ENCODE measurements at places on chromosomes 5 and 9. TPM values are rescaled to one million over a fixed set of nuclear protein-coding genes. Genes with fewer than 3 reads are reported as not detected.
A peak's percentile ranks its signal among the peaks of the same experiment; 100 is the strongest.

Gene C5orf58
- not detected for total RNA-seq

Gene ZFP37
- 0.81 TPM for total RNA-seq

Gene RAB3C
- total RNA-seq = not detected

Gene ENHO
- not detected for total RNA-seq

Gene FOXD4
- total RNA-seq = 0.52 TPM

Gene PCDHB7
- total RNA-seq = not detected

Gene LRRC19
- total RNA-seq = not detected

Gene MYOZ3
- not detected for total RNA-seq

Gene CEP72
- 34.4 TPM for total RNA-seq

Gene NAIP
- 11.1 TPM for total RNA-seq

Gene TXNDC8
- total RNA-seq = not detected

Gene JMY
- total RNA-seq = 2.1 TPM

Gene PSMB7
- 119 TPM for total RNA-seq

- no peak overlapping the region for H3K27ac ChIP-seq
- no peak overlapping the region for H3K4me3 ChIP-seq
- DNase-seq = no peak
- peaks cover 72% of the 10 kb centered on the region for H3K27me3 ChIP-seq
Measured at GRCh38 chr9:124757616-124758015, 13.5 kb downstream of the NR6A1 start.

- no peaks in the 10 kb centered on the region for H3K4me1 ChIP-seq
- H3K27me3 ChIP-seq = peaks cover 15% of the 10 kb centered on the region
- no peak overlapping the region for H3K27ac ChIP-seq
- no peaks in the 10 kb centered on the region for H3K36me3 ChIP-seq
Measured at GRCh38 chr5:137466889-137467288, 32.2 kb downstream of the SPOCK1 start.

DNA sequence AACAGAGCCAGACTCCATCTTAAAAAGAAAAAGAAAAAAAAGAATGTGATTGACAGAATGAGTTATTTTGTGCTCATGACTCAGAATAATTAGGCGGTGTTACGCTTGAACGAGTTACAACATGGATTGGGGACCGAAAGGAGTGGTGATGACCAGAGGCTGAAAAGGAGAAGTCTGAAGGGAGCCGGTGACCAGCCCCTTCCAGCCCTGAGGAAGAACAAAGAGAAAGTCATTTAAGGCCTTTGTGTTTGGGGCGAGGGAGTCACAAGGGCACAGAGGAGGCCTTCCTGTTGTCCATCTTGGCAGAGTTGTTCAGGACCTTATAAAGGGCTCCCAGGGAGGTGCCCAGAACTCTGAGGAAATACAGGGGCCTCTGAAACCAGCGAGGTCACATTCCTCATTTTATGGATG is 131.6 kb downstream of the GOLPH3 start:
- DNase-seq = no peak
- H3K4me1 ChIP-seq = no peaks in the 10 kb centered on the region
- peak overlapping the region; percentile 8 for H3K27ac ChIP-seq
- no peak overlapping the region for H3K4me3 ChIP-seq
- no peaks in the 10 kb centered on the region for H3K27me3 ChIP-seq

GRCh38 chr5:167653645-167654106 is 637.8 kb upstream of the WWC1 start:
- H3K4me3 ChIP-seq = no peak overlapping the region
- H3K4me1 ChIP-seq = no peaks in the 10 kb centered on the region
- H3K27me3 ChIP-seq = no peaks in the 10 kb centered on the region
- DNase-seq = no peak

GRCh38 chr9:78985084-78985738 is 586.6 kb upstream of the TLE4 start:
- no peaks in the 10 kb centered on the region for H3K36me3 ChIP-seq
- no peak overlapping the region for H3K4me3 ChIP-seq
- H3K4me1 ChIP-seq = no peaks in the 10 kb centered on the region
- no peaks in the 10 kb centered on the region for H3K27me3 ChIP-seq
- DNase-seq = no peak
- H3K27ac ChIP-seq = no peak overlapping the region

- no peaks in the 10 kb centered on the region for H3K4me1 ChIP-seq
- no peak overlapping the region for H3K4me3 ChIP-seq
- no peaks in the 10 kb centered on the region for H3K27me3 ChIP-seq
- no peak overlapping the region for H3K27ac ChIP-seq
Measured at GRCh38 chr9:137924761-137925369, 47.3 kb downstream of the CACNA1B start.

DNA sequence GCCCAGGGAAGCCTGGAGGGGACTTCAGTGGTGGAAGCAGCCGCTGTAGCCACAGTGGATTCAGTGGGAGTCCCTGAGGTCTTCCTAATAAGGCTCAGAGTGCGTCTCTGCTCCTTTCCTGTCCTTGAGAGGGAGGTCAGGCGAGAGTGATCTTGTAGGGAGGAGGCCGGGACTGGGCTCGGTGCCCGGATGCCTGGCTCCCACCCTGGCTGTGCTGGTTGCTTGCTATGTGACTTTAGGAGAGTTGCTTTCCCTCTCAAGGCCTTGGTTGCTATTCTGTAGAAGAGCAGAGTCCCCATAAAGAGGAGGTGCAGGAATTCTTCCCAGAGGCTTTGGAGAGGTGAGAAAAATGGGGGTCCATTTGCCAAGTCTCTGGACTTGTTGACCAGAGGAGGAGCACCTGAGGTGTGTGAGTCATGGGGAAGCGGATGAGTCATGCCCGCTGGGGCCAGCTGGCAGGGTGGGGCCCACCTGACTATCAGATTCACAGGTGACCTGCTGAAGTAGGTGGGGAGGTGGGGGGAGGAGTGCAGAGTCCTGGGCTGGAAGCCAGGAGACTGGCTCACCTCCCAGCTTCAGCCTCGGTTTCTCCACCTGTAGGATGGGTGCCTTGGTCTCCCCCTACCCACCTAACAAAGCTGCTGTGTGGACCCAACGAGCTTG is 13.8 kb downstream of the GSN start:
- no peaks in the 10 kb centered on the region for H3K36me3 ChIP-seq
- H3K27me3 ChIP-seq = no peaks in the 10 kb centered on the region
- DNase-seq = no peak
- H3K4me3 ChIP-seq = no peak overlapping the region
- no peak overlapping the region for H3K27ac ChIP-seq
- peaks cover 18% of the 10 kb centered on the region for H3K4me1 ChIP-seq

- H3K4me3 ChIP-seq = no peak overlapping the region
- H3K36me3 ChIP-seq = no peaks in the 10 kb centered on the region
- no peak overlapping the region for H3K27ac ChIP-seq
- peak; percentile 86 for DNase-seq
- no peaks in the 10 kb centered on the region for H3K27me3 ChIP-seq
- peaks cover 4% of the 10 kb centered on the region for H3K4me1 ChIP-seq
Measured at GRCh38 chr5:170225326-170226128, 7.3 kb upstream of the C5orf58 start.

DNA sequence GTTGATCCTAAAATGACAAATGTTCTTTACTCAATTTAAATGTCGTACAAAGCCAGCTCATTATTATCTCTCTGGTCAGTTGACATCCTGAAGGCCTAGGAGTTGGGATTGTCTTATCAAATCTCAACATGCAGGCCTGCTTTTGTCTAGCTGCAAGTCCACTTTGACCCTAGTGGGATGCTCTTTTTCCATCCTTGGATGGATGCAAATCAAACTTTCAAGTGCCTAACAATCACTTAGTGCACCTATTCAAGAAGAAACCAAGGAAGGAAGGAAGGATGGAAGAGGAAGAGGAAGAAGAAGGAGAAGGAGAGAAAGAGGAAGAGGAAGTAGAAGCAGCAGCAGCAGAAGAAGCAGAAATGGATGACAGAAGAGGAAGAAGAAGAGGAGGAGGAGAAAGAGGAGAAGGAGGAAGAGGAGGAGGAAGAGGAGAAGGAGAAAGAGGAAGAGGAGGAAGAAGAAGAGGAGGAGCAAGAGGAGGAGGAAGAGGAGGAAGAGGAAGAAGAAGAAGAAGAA is 109.6 kb downstream of the PIK3R1 start:
- H3K4me3 ChIP-seq = no peak overlapping the region
- H3K4me1 ChIP-seq = no peaks in the 10 kb centered on the region
- H3K36me3 ChIP-seq = no peaks in the 10 kb centered on the region
- H3K27me3 ChIP-seq = peaks cover 11% of the 10 kb centered on the region

GRCh38 chr5:175603987-175604739 is 53.7 kb upstream of the HRH2 start:
- peaks cover 22% of the 10 kb centered on the region for H3K27me3 ChIP-seq
- H3K36me3 ChIP-seq = no peaks in the 10 kb centered on the region
- peaks cover 5% of the 10 kb centered on the region for H3K4me1 ChIP-seq
- H3K27ac ChIP-seq = no peak overlapping the region
- DNase-seq = no peak

DNA sequence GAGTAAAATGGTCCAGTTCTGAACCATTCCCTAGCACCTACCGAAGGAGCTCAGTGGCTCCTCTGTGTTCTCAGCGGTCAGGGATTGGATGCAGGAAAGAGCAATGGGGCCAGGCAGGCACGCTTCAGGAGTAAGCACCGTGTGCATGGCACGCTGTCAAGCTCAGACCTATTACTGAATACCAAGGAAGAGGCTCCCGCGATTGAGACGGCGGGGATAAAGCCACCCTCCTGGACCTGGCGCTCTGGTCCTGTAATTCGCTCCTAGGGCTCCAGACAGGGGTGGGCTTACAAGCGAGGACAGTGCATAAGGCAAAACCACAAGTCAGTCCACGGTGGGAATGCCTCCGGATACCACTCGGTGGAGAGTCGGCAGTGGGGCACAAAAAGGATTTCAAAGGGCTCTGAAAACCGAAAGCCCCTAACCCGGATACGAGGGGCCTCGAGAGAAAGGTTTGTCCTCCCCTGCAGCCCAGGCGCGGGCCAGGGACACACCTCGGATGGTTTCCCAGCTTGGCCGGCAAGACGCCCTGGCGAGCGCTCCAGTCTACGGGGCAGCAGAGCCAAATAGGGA is 988 bp downstream of the OXCT1 start:
- H3K27me3 ChIP-seq = no peaks in the 10 kb centered on the region
- peaks cover 18% of the 10 kb centered on the region for H3K36me3 ChIP-seq
- peak; percentile 36 for DNase-seq
- H3K4me1 ChIP-seq = peaks cover 57% of the 10 kb centered on the region

DNA sequence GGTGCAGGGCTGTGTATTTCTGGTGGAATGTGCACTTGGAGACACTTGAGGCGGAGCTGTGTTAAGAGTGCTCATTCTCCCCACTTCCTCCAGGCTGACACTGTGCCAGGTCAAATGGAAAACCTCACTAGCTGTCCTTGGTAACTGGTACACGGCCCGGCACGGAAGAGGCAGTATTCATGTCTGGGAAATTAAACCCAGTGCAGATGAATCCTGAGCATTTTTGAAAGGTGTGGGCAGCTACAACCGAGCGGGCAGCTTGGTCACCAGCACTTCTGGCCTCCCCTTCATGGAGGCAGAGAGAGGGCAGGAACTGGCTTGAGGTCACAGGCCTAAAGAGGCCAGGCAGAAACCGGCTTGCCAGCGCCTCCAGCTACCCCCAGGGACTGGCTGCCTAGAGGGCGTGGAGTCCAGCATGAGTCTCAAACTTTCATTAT is 1.6 kb downstream of the CLPTM1L start:
- H3K27me3 ChIP-seq = no peaks in the 10 kb centered on the region
- peaks cover 33% of the 10 kb centered on the region for H3K36me3 ChIP-seq
- no peak for DNase-seq
- H3K4me1 ChIP-seq = peaks cover 29% of the 10 kb centered on the region
- peak overlapping the region; percentile 54 for H3K27ac ChIP-seq

DNA sequence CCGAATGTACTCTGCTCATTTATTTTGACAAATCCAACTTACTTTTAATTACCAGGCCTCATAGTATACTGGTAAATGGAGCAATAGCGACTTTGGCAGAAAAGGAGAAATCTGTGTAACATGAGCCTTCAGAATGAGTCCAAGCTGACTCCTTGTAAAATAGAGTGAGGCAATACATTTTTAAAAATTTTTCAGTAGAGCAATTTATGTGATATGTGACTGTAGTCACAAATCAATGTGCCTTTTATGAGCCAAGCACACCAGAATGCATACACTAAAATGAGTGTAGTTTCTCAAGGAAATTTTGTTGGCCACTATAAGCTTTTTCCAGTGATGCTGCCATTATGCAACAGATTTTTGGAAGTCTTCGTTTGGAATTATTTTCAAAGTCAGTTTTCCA is 73.8 kb downstream of the SNCAIP start:
- no peaks in the 10 kb centered on the region for H3K36me3 ChIP-seq
- no peak overlapping the region for H3K4me3 ChIP-seq
- H3K4me1 ChIP-seq = no peaks in the 10 kb centered on the region
- no peak for DNase-seq
- no peak overlapping the region for H3K27ac ChIP-seq
- no peaks in the 10 kb centered on the region for H3K27me3 ChIP-seq

DNA sequence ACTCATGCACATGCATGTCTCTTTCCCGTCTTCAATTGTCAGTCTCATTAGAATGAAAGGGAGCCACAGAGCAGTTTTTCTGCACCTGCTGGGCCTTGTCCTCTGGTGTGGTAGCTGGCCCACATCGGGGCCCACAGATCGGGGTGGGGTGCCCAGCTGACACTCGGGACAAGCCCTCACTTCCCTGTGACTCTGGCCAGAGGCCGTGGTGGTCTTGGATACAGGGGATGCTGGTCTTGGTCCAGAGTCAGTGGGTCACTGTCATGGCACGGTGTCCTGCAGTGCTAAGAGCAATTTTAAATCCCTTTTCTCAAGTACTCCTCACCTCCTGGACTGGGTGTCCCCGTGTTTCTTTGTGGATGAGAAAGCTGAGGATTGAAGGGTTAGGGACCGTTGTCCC is 193.2 kb downstream of the CACNA1B start:
- no peaks in the 10 kb centered on the region for H3K36me3 ChIP-seq
- no peaks in the 10 kb centered on the region for H3K4me1 ChIP-seq
- H3K27ac ChIP-seq = no peak overlapping the region
- H3K4me3 ChIP-seq = no peak overlapping the region
- DNase-seq = no peak

DNA sequence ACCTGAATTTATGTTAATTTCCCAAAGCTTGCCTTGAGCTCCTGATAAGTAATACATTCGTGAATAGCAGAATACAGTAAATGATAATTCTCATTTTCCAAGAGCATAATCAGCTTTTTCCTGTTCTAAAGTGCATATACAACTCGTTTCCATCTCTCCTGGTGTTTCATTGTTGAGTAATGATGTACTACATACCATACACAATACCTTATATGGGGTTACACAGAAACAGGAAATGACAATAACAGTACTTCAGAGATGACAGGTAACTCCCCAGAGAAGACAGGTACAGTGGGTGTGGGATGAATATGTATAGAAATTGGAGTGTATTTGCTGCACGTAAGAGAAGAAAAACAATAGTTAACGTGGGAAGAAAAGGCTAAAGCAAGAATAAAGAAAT is 287.1 kb downstream of the TENT4A start:
- H3K27ac ChIP-seq = no peak overlapping the region
- H3K4me1 ChIP-seq = no peaks in the 10 kb centered on the region
- DNase-seq = no peak
- no peak overlapping the region for H3K4me3 ChIP-seq
- H3K27me3 ChIP-seq = no peaks in the 10 kb centered on the region

DNA sequence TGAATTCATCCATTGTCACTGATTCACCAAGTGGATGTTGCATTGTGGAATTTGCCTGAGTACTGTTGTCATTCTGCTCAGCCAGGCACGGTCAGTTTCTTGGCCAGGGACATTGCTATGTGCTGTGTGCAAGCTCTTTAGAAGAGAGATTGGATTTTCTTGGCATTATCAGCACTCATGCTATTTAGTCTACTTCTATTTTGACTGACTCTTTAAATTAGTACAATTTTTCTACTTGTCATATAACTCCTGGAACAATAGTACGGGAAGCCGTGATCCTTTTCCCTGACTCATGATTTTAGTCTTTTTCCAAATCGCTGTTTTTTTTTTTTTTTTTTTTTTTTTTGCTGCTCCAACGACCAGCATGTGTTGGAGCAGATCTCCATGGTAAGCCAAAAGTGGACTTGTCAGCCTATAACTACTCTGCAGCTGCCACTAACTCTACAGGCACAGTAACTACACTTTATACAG is 129.7 kb downstream of the CDC42SE2 start:
- peaks cover 90% of the 10 kb centered on the region for H3K36me3 ChIP-seq
- H3K4me1 ChIP-seq = peaks cover 70% of the 10 kb centered on the region
- DNase-seq = no peak
- H3K27me3 ChIP-seq = no peaks in the 10 kb centered on the region
- H3K4me3 ChIP-seq = no peak overlapping the region
- H3K27ac ChIP-seq = peak overlapping the region; percentile 87

Data from activated CD8-positive, alpha-beta T cell treated with anti-CD3 and anti-CD28 coated beads, Interleukin-2, amount 10 ng/mL, durations not matched to agents 7 days and 5 days (primary cell).